Left kidney (tissue), 8 donors: ENCODE measurements at places on chromosomes 11 and 22.
A peak's percentile ranks its signal among the peaks of the same experiment; 100 is the strongest.

DNA sequence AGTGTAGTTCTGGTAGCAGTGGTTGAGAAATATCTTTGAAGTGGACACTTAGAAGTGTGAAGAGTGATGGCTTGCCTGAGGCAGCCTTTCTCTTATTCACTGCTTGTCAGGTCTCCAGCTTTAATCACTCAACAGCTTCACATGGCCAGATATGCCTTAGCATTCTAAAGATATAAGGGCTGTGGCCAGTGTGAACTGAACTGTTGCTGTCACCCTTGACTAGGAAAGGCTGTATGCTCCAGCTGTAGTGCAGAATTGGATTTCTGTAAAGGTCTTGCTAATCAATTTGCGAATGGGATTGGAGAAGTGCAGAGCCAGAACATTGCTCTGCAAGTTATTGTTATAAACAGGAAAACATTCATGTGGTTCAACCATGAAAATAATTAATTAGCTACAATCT lies 266.7 kb downstream of the TMEM135 start:
- peak; percentile 66 for DNase-seq

GRCh38 chr22:46113910-46114517 lies 36.3 kb upstream of the PPARA start:
- no peak for DNase-seq

DNA sequence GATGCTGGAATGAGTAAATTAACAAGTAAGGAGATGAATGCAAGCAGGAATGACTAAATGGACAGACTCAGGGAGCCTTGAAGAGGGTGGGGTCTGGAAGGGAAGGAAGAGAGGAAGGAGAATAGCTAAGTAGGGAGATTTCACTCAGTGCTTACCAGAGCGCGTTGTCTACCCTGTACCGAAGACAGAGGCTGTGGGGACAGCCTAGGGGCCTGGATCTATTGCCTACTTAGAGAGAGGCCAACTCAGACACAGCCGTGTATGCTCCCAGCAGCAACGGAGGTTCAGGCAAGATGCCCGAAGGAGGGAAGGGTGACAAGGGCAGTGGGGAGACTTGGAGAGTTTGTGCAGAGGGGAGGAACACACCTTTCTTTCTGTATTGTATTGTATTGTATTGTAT lies at the start of gene FOLR2:
TSS of gene FOLR2 (plus strand) at position 157 of the 400 bp plus-strand sequence. CDS start 1,791 bp downstream, outside the sequence.
- no peak for DNase-seq

DNA sequence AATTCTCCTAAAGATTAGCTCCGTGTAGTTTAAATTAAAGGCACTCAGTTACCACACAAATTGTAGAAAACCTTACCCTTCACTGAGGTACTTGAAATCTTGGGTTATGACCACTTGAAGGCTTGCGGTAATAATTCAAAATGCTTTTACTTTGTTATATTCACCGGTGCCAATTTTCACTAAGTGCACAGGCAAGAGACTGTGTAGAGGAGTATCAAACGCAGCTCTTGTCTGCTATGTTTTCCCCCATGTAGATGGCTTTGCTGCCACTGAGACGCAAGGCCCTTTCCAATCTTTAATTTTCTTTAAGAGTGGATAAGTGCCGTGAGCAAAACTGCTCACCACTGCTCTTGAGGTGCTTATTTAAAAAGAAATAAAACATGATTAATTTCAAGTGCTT lies 155.8 kb downstream of the CADM1 start:
- no peak for DNase-seq

GRCh38 chr11:58900479-58901420 lies 38.5 kb upstream of the GLYATL1 start:
- DNase-seq: peak; percentile 83

GRCh38 chr11:6855971-6856541 lies 6.8 kb upstream of the OR10A2 start:
- DNase-seq: no peak

DNA sequence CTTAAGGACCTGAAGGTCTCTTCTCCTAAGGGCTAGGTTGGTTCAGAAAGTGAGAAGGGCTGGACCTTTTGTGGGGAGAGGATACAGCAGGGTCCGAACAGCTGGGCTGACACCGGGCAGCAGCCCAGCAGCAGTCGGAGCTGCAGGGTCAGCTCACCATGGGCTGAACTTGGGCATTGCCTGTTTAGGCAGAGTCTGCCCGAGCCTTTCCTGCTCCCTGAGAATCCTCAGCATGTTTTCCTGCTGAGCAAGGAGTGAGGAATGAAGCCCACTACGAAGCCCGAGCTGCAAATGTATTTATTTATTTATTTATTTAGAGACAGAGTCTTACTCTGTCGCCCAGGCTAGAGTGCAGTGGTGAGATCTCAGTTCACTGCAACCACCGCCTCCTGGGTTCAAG lies 83.9 kb downstream of the PTPRJ start:
- DNase-seq: no peak

DNA sequence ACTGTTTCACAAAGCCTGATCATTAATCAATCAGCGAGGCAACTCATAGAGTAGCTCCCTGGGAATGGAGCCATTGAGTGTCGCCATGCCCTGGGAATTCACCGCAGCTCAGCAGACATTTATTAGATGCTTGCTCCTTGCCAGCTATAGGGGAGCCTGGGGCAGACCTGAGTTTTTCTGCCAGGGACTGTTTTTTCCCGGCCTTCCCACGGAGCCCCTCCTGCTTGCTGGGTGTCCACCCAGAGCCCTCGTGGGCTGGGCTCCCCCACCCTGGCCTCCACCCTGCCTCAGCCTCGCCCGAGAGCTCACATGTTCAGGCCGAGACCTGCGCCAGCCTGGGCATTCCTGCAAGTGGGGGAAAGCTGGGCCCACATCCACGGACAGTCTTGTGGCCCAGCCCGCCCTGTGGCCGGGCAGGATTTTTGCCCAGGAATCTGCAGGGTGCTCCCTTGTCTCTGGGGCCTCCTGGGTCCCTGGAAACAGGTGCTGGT lies 64.9 kb downstream of the SMIM38 start:
- no peak for DNase-seq

DNA sequence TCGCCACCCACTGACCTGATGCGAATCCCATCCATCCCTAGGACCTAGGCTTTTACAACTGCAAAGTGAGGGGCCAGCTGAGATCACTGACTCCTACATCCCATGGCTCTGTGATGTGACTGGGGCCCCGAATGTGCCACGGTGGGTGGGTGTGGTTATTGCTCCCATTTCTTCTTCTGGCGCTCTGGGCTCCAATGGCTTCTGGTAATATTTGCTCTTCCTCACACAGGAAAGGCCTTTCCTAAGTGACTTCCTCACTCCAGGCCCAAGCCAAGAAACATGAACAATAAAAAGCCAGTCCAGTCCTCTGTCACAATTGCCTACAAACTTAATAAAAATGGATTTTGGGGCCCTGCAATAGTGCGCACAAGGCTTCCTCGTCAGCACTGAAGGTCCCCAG lies 78.1 kb downstream of the GALNT18 start:
- DNase-seq: no peak
